ENCODE measurements at places on chromosomes 3 and 15. TPM values are rescaled to one million over a fixed set of nuclear protein-coding genes. Genes with fewer than 3 reads are reported as not detected.

Gene ARHGEF3
- 30.1 TPM for total RNA-seq

DNA sequence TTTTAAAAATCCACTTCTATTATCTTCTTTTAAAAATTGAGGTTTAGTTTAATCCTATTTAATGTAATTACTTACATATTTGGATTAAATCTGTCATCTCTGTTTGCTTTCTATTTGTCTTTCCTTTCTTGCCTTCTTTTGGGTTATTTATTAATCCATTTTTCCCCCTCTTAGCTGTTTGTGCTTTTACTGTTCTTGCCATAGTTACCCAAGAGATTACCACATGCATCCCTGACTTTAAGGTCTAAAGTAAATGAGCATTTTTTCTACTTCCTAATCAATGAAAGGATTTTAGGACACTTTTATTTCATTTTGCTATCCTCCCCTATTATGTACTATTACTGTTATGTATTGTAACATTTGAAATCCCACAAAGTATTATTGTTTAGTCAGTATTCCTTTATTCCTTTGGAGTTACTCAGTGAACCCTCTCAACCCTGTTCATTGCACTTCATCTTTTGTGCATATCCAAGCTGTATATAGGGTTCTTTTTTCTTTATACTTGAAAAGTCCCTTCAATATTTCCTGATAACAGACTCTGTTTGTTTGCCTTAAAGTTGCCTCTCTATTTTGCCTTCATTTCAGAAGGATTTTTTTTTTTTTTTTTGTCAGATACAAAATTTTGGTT, 62.7 kb downstream of the MEF2A start:
- no peak for DNase-seq

DNA sequence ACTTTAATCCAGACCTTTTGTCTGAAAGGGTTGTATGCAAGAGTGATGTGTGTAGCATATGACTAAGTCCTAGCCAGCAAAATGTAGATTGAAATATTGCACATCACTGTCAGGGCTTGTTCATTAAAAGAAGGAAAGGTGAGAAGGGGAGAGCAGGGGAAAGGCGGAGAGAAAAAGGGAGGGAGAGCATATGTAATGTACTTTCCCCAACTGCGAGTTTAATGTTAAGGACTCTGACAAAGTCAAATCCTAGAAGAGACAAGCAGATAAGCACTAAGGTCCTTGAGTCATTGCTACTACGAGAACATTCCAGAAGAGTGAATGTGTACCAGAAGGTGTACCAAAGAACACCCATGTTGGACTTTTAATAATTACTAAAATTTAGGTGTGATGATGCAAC, 1336.7 kb downstream of the NSUN3 start:
- no peak for DNase-seq

DNA sequence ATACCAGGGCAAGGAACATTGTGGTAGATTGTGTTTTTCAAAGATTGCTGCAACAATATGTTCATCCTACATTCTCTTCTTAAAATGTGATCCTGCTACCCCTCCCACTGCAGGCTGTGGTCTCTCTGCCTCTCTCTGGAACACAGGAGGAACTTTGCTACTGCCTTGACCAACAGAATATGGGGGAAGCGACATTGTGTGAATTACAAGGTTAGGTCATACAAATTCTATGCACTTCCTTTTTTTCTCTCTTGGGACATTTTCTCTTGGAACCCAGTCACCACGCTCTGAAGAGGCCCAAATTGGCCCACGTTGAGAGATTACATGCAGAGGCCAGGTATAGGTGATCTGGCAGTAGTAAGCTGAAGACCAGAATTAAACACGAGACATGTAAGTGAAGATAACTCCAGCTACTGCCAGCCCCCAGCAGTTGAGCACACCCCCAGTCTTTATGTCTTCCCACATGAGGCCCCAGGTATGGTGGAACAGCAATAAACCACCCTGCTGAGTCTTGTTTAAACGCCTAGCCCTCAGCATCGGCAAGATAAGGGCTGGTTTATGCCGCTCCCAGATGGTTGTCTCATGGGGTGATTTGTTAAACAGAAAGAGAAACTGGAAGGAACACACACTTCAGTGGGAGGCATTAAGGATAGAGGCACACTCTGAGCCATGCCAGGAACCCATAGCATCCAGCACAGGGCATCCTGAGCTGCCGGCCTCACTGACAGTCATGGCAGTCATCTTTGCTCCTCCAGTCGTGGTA, 59.9 kb downstream of the FAM43A start:
- no peak for DNase-seq

GRCh38 chr3:89360156-89360555, 252.7 kb downstream of the EPHA3 start:
- DNase-seq: no peak

- DNase-seq: no peak
These were observed 17.6 kb downstream of the FAM107A start for GRCh38 chr3:58559586-58559985.

DNA sequence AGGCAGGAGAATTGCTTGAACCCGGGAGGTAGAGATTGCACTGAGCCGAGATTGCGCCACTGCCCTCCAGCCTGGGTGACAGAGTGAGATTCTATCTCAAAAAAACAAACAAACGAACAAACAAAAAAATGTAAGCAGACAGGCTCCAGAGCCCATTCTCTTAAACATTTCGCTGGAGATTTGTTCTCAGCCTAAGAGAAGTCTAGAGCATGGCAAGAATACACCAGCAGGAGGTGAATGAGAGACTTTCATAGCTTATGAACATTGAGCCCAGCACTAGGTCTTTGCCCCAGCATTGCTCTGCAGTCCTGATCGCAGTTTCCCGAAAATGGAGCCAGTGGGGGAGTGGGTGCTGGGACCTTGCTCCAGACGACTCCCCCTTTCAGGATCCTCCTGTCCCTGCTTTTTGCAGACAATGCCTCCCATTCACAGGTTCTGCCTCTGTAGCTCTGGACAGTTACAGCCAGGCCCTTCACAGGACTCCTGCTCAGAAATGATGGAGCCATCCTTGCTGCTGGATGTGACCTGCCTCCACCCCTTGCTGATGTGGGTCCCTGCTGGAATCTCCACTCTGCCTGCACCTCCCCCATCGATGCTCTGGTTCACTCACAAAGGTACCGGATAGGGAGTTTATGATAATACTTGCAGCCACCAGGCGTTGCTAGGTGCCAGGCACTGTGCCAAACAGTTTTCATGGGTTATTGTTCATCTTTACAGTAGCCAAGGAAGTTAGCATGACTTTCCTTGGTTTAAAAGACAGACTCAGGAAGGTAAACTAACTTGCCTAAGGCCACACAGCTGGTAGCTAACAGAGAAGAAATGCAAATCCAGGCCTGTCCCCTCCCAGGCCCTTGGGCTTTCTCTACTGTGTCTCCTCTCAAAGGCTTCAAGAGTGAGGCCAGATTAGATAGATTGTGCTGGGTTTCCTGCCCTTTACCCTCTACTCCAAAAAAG, 329.7 kb upstream of the TLE3 start:
- DNase-seq: no peak

DNA sequence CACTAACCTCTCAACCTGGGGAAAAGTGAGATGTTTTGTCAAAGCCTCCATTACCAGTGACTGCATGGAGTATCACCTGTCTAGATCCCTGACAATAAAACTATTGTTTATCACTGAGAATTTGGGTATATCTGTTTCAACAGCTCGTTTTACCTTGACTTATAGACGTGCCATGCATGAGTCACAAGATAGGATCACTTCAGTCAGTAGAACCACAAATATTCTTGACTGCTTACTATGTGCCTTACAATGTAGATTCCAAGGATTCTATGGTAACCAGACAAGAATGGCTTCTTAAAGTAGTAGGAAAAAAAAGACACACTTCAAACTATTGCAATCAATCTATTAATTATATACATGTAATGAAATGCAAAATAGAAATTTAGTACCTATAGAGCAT, 55.7 kb upstream of the GRM7 start:
- no peak for DNase-seq

Measured in urinary bladder (tissue), 4 donors.